ENCODE measurements at places on chromosomes 7 and 10.

DNA sequence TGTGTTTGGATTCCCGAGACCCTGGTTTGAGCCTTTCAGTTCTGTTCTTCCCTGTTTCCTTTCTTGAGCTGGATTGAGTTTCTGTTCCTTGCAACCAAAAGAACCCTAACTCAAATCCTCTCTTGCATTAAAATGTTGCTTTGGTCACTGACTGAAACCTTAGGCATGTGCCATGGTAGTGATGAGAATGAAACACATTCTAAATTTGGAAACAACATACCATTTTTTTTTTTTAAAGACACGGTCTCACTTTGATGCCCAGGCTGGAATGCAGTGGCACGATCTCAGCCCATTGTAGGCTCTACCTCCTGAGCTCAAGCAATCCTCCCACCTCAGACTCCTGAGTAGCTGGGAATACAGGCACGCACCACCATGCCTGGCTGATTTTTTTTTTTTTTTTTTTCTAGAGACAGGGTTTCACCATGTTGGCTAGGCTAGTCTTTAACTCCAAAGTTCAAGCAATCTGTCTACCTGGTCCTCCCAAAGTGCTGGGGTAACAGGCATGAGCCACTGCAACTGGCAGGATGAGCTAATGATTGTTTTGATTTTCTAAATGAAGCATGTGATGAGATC lies 8.4 kb downstream of the THAP5 start:
- DNase-seq = no peak

- DNase-seq = no peak
Measured at GRCh38 chr7:91242097-91242844, 22.0 kb upstream of the FZD1 start.

DNA sequence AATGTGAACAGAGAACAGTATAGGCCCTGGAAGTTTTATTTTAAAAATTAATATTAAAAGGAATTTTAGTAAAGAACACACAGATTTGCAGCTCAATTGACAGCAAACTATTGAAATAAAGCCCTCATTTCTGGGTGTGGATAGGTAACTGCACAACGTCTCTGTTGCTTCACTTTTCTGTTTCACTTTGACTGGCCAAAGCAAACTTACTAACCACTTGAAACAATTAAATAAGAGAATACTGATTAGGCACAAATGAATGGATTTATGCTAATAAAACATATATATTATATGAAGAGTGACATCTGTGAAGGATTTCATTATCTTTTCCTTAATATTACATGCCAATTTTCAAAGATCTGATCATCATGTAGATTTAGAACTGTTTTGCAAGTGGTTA lies 11.9 kb downstream of the ZNF804B start:
- no peak for DNase-seq

DNA sequence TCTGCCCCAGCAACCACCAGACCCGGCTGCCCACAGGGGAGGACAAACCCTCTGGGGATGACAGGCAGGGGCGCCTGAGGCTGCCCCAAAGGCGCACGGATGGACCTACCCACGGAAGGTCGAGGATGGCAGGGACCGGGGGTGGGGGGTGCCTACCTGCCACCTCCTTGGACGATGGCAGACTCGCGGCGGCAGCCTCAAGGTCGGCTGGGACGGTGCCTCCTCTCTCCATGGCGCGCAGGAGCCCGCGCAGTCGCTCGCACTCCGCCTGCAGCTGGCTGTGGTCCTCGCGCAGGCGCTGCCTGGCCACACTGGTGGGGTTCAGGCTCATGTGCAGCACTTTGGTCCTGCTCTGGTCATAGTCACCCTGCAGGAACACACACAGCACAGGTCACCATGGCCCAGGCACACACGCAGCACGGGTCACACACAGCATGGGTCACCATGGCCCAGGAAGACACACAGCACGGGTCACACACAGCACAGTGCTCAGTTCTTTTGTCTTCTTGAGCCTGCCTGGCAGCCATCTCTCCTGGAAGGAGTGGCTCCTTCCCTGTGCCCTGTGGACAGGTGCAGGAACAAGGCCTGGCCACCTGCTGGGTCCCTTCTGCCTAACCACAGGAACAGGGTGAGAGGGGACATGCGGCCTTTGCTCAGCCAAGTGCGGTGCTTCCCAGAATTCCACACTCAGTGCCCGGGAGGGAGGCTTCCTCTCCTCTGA lies 266.6 kb downstream of the ELFN1 start:
- DNase-seq = peak; percentile 8

- no peak for DNase-seq
Measured at GRCh38 chr7:105743351-105744090, 132.9 kb downstream of the ATXN7L1 start.

- DNase-seq = no peak
Measured at GRCh38 chr10:125003901-125004467, 62.1 kb downstream of the ZRANB1 start.

- DNase-seq = no peak
Measured at GRCh38 chr7:43121973-43122372, 9.5 kb downstream of the HECW1 start.

- DNase-seq = no peak
Measured at GRCh38 chr7:37065779-37066271, 341.5 kb upstream of the AOAH start.

- DNase-seq = no peak
Measured at GRCh38 chr7:36264123-36264801, 111.2 kb downstream of the EEPD1 start.

- DNase-seq = no peak
Measured at GRCh38 chr10:102540023-102540422, 36.3 kb downstream of the SUFU start.

DNA sequence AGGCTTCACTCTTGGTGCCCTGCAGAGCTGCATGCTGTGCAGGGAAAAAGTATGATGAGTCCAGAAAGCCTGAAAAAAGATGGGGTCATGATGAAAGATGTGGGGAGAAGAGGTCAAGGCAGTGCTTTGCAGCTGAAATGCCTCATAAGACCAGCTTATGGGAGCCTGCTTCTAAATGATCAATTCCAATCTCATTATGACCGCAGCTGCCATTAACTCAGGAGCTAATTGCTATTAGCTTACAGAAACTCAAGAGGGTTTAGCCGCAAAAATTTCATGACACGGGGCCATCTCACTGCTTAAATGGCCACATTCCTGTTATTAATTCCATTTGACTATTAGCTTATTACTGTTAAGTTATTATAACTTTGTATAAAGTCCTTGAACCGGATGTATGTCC lies 502.9 kb upstream of the ZMIZ1 start:
- no peak for DNase-seq

GRCh38 chr10:70437721-70438120 lies 3.8 kb downstream of the NODAL start:
- DNase-seq = no peak

GRCh38 chr10:116164291-116164690 lies 108.7 kb downstream of the GFRA1 start:
- DNase-seq = no peak

GRCh38 chr10:73017955-73018480 lies 63.4 kb upstream of the PLA2G12B start:
- peak; percentile 37 for DNase-seq

DNA sequence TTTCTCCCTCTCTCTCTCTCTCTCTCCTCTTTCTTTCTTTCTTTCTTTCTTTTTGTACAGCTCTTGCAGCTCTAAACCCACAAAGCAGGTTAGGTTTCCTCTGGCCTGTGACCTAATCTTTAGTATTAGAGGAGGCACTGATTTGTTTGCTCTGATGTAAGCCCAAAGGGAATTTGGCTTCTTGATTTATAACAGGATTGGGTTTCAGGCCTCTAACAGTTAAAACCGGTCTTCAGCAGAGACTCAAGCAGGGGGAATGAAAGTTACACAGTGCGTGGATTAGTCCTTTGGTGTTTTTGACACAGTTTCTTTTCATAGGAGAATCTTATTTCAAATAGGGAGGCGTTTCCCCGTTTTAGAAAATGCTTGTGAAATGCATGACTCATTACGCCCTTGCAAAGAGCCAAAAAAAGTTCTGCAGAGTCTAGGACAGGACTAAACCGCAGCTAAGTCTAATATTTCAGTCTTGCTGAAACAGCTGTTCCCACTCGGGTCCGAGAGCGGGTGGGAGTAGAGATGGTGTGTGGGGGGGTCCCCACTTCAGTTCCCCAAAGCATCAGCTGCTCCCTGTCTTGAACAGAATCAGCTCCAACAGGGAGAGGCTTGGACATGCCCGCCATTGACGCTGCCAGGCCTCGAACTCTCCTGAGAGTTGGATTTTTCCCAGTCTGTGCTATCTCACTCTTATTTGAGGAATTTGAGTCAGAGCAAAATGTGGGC lies 296.5 kb upstream of the PITRM1 start:
- DNase-seq = peak; percentile 62

DNA sequence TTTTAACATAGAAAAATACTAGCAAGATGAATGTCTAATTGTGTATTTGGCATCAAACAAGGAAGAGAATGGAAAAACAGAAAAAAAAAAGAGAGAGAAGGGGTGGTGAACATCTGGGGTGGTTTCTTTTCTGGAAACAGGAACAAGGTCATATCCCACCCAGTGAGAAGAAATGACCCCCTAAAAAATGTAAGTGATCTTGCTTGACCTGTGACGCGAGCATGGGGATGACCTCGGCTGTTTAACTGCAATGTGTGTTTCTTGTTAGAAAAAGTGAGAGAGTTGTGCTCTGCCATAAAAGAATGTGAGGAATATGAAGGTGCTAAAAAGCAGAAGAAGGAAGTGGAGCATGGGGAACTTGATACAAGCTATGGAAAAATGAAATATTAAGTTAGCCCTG lies 258.5 kb downstream of the AGMO start:
- DNase-seq = no peak

GRCh38 chr7:154917808-154918160 lies 85.1 kb downstream of the PAXIP1 start:
- no peak for DNase-seq

- no peak for DNase-seq
Measured at GRCh38 chr10:4850397-4850796, 24.4 kb downstream of the AKR1E2 start.

DNA sequence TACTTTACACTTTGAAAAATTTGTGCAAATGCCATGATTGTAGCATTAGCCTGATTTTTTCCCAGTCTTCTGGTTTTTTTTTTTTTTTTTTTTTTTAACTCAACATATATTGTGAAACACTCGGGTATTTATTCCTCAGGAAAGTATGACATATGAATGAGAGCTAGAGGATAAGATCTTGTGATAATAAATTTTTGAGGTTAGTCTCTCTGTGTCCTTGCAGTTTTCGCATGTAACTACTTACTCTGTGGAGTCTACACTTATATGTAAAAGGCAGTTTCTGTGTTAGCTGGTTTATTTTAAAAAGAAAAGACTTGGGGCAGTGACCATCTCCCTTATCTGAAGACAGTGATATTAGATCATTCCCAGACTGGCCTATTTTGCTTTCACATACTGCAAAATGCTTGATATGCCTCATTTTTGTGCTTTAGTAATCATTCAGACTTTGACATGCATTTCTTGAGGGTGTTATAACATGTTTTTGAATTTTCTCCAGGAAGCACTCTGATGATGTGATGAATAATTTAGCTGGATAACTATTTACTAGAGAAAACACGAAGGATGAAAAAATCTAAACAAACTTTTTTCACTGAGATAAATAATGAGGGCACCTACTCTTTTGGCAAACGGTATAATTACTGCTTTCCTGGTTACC lies 371.0 kb downstream of the NRG3 start:
- DNase-seq = no peak

DNA sequence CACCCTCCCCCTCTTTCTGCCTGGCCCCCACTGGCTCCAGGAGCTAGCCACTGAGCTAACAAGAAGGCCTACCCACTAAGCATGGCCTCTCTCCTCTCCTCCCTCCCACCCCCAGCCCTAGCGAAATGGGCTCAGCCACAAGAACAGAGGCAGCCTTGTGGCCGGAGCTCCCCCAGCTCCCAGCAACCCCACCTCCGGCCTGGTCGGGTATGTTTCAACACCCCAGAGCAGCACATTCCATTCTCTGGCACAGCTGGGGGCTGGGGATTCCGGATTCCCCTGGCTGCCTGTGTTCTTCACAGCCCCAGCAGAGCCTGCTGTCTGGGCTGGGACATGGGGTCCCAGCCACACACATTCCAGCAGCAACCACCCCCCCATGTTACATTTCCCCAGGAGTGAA lies 9.0 kb downstream of the SFRP5 start:
- DNase-seq = peak; percentile 26

GRCh38 chr7:134515569-134516468 lies 11.5 kb upstream of the AKR1B10 start:
- no peak for DNase-seq

DNA sequence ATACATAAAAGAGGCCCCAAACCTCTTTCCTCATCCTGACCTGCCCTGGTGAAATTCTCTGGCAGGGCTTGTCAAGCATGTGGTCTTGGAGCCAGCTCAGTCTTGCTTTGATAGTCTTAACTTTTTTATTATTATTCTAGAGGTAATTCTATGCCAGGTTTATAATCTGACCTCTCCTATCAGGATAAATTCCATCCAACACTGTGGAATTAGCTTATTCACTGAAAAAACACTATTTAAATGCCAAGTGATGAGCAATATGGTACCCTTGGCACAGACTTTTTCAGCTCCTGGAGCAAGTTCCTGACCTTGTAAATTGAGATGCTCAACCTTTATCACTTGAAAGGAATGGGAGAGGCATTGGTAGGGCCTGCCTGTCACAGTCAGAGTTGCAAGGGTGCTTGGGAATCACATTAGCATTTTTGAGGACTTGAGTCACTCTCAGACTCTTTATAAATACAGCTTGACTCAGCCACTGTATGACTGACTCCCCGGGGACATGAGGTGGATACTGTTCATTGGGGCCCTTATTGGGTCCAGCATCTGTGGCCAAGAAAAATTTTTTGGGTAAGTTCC lies at the start of gene CPA4:
Gene CPA4, plus strand, starts transcription at position 480 of the 576 bp plus-strand sequence. Its CDS starts 20 bp downstream, at position 500.
- no peak for DNase-seq

- DNase-seq = no peak
Measured at GRCh38 chr7:3446786-3447185, 145.7 kb downstream of the SDK1 start.

DNA sequence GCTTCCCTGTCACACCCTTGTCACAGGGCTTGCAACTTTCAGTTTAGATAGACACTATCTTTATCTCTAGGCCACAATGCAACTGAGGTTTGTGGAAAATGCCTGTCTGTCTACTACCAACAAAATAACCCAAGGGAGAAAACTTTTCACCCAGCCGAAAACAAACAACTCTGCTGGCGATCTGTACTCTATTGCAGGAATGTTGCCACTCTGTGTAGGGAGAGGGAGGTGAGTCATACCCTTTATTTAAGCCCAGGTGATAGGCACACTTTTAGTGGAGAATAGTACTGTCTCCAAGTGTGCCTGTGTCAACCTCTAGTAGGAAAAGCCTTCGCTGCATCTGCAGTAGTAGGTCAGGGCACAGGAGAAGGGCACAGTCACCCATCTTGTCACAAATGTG lies 108.3 kb downstream of the SLC25A40 start:
- no peak for DNase-seq

DNA sequence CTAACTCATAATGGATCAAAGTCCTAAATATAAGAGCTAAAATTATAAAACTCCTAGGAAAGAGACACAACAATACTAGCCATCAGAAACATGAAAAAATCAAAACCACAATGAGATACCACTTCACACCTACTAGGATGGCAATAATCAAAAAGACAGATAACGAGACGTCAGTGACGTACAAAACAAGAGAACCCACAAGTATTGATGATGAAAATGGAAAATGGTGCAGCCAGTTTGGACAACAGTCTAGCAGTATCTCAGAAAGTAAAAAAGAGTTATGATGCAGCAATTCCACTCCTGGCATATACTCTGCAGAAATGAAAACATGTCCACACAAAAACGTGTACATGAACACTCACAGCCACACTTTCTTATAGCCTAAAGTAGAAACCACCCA lies 173.5 kb downstream of the SRPK2 start:
- DNase-seq = no peak

- no peak for DNase-seq
Measured at GRCh38 chr7:151207315-151207714, 3.0 kb downstream of the H2BK1 start.

Data from left ventricle myocardium inferior (tissue), 1 donor.